ENCODE measurements at places on chromosomes 3 and 15.

DNA sequence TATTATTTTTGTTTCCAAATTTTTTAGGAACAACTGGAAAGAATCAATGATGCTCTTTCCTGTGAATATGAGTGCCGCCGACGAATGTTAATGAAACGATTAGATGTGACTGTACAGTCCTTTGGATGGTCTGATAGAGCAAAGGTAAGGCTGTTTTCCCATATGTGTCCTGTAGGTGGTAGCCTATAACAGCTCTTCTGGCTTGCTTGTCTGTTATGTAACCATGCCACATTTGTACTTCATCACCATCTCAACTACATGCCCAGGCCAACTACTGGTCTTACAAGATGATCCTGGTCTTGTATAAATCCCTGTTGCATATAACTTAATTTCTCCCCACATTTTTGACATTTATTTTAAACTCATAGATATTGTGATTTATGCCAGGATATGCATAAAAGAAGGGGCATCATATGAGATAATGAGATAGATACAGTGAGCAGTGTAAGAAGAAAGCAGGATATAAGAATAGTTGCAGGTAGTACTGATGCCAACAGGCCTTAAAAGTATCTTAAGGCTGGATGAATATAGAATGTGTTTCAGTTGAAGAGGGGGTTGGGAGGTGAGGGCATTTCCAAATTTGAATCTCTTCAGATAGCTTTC, 20.3 kb downstream of the FAM98B start:
- DNase-seq = peak; percentile 45

DNA sequence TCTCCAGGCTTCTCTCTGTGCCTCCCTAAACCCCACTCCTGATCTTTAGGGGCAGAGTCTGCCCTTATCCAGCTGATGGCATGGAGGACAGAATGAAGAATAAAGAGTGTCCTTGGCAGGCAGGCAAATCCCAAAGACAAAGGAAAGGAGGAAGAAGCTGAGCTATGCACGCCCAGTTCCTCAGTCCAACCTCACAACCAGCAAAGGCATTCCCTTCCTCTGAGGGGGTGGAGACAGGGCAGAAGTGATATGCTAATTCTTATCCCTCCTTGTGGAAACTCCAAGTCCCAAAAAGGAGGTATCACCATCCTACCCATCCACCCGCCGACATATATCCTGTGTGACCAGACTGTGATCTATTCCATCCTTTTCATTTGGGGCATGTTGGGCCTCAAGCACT, 10.5 kb upstream of the CCDC54 start:
- no peak for DNase-seq

GRCh38 chr15:71716990-71717389, 93.4 kb upstream of the NR2E3 start:
- no peak for DNase-seq

GRCh38 chr15:101179341-101180153, 72.3 kb downstream of the CHSY1 start:
- DNase-seq = no peak

GRCh38 chr3:138241061-138241460, 54.0 kb downstream of the ARMC8 start:
- DNase-seq = no peak

DNA sequence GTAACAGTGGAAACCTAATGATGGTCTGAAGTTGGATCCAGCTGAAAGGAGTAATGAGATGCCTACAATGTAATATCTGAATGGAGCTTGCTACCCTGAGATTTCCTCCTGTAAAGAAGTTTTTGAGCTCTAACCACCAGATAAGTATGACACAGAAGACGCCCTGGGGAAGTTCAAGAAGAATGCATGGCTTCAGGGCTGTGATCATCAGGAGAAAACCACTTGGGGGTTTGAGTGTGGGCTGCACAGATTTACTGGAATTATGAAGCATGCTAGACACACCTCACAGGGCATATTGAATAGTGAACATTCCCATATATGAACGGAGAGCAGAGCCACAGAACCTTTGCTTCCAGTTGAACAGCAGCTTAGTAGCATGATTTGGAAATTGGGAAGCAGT, 10.6 kb upstream of the CCDC80 start:
- DNase-seq = no peak

GRCh38 chr3:71350998-71351397, 232.5 kb downstream of the FOXP1 start:
- DNase-seq = no peak

- no peak for DNase-seq
Observed at GRCh38 chr15:35061161-35061824, 23.8 kb downstream of the NANOGP8 start.

DNA sequence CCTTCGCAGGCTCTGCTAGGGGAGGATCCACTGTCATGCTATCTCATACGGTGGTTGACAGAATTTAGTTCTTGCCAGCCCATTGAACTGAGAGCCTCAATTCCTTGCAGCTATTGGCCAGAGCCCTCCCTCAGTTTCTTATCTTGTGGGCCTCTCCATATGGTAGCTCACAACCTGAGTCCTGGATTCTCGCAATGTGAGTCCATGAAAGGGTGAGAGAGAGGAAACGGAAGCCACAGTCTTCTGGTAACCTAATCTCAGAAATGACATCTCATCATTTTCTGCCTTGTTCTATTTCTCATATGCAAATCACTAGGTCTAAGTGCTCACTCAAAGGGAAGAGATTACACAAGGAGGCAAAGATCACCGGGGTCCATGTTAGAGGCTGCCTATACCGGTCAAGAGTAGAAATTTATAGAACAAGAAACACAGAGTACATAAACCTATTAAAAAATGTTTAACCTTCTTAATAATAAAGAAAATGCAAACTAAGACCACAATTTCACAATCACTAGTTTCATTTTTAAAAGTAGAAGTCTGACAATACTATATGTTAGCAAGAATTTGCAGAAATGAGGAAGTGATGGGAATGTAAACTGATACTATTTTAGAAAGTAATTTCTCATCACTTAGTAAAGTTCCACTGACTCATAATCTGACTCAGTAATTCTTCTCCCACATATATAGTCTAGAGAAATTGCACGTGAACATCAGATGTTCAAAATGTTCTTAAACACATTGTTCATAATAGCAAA, 378.4 kb upstream of the AGTR1 start:
- DNase-seq = no peak

GRCh38 chr15:93136606-93137005, 47.6 kb upstream of the RGMA start:
- no peak for DNase-seq

DNA sequence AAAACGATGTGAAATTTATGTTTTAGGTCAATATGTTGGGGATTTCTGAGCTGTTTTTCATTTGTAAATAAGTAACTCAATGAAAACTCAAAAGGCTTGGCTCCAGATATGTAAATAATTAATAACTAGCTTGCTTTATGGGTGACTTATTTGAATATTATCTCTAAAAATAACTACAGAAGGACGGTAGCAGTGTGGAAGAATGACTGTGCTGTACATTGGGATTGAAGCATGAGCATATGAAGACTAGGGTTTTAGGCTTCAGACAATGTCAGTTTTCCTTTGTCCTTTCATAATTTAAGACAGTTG, 343.9 kb downstream of the GRM7 start:
- peak; percentile 20 for DNase-seq

GRCh38 chr15:55681631-55682030, 61.3 kb downstream of the PRTG start:
- no peak for DNase-seq

GRCh38 chr3:48187301-48187578, 977 bp downstream of the CDC25A start:
- no peak for DNase-seq

- DNase-seq = no peak
Observed at GRCh38 chr3:195715583-195716266, 5.1 kb upstream of the MUC20 start.
